Epithelial cell of prostate (primary cell): ENCODE measurements at places on chromosomes 12 and 14.

DNA sequence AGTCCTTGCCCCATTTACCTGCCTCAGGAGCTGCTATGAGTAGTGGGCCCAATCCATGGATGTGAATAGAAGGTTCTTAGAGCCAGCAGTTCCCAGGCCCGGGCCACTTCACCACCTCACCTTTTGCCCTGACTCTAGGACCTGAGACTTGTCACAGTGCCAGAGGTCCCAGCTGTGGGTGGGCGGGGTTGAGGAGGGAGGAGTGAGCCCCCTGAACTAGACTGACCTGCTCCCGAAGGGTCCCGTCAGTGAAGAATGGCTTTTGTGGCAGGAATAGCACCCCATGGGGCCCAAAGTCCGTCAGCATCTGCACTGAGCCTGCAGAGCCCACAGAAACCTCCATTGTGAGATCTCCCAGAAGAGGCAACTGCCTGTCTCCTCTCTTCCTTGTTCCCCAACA lies 12.9 kb downstream of the ABCD4 start:
- DNase-seq: no peak

GRCh38 chr12:66188584-66189485 lies at the start of gene IRAK3:
TSS of gene IRAK3 (plus strand) at chr12:66189214. CDS start at chr12:66189300, 86 bp downstream.
- no peak for DNase-seq

DNA sequence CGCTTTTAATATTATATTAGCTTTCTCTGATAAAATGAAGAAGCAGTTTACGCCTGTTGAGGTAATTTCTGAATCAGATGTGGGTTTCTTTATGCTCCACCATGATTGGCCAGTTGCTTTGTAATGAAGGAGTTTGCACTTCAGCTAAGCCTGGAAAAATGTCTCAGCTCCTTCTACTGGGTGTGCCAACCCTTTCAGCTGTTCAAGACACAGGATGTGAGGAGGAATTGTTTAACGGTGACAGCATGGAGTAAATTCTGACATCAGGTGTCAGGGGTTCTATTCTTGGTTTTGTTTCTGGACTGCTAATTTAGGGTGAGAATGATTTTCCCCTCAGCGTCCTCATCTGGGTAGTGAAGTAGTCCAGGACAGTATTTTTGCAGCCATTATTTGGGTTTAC lies 43.5 kb downstream of the FLRT2 start:
- no peak for DNase-seq

DNA sequence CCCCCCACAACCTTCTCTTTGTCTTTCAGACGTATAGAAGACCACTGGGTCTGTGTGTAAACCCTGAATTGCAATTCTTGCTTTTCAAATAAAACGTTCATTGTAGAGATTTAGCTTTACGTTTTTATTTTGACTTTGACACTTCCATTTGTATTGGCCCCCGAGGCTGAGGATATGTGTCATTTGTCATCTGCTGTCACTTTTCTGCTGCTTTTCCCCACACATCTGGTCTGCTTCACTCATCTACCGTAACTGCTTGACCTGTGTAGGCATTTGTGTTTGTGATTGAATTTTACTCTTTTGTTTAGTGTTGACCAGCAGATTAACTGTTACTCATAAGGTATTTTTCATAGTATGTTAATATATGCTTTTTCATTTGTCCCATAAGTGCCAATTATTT lies 157.2 kb upstream of the SYT10 start:
- DNase-seq: no peak

DNA sequence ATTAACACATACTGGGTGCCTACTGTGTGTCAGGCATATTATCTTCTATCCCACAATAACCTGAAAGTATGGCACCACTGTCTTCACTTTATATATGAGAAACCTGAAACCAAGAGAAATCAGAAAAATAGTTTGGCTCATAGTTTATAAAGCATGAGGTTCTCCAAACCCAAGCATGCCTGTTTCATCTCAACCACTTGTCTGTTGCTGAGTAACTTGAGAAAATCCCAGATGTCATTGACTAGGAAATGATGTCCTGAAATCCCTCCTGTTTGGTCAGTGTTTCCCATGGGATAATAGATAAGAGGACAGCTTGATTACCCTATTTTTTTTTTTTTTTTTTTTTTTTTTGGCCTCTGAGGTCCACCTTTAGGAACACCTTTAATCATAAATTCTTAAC lies 2.6 kb upstream of the IFNG-AS1 start:
- no peak for DNase-seq

GRCh38 chr12:104137001-104137901 lies 759 bp downstream of the NFYB start:
- DNase-seq: no peak

- DNase-seq: no peak
These were observed 16.6 kb downstream of the SMUG1 start for GRCh38 chr12:54172168-54172567.

DNA sequence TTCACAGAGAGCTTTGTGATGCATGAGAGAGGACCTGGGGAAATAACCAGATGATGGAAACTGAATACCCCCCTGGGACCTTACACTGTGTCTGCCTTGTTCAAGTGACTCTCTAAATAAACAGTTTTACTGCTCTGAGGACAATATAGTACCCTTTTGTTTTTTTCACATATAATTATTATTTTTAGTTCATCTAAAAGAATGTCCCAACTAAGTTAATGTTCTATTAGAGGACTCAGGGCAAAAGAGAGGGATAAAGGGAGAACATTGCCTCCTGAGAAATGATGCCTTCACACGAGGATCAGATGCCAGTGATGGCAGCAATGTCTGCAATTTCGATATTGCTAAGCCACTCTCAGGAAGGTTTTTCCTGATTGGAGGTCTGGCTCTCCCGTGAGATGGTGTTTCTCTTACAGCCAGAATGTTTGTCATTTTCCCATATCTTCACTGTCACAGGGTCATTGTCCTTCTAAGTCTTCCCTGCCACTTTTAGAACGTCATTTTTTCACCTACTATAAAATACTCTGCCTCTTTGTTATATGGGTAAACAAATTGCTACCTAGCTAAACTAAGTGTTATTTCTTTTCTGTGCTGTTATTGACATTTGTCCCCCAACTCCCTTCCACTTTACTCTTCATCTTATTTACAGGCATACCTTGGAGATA lies 201.6 kb downstream of the RAD51B start:
- DNase-seq: no peak

- DNase-seq: peak; percentile 92
These were observed 143.1 kb upstream of the MYL2 start for GRCh38 chr12:111063295-111064026.

GRCh38 chr12:122308811-122309210 lies 42.5 kb upstream of the VPS33A start:
- no peak for DNase-seq

- no peak for DNase-seq
These were observed 75.9 kb upstream of the FBRSL1 start for GRCh38 chr12:132413931-132414588.

DNA sequence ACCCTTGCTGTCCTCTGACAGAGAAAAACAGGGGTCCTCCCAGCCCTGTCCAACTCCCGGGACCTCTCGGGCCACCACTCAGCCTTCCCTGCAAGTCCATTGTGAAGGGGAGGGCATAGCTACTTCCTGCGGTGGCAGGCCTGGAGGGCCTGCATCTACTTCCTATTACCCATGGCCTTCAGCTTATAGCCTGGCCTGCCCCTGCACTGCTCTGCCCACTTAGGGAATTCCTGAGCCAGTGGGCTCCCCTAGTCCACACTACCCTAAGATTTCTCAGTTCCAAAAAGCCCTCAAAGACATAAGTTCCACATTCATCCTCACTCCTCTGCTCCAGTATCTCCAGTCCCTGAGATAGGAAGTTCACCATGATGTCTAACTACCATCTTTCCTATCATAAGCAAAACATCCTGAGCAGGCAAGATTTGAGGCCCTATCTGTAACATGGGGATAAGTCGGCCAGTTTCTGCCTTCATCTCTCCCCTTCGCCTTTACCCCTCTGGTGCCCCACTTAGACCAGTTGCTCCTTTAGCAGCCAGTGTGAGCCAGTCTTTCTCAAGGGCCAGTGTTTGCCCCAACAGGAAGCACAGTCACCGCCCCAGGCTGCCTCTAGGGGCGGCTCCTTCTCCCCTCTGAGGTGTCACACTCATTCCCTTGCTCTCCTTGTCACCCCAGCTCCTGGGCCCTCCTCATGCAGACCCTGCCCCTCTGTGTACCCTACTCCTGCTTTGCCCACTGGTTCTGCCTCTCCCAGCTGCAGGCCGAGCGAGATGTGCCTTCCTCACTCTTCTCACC lies 10.9 kb downstream of the HDAC7 start:
- no peak for DNase-seq

DNA sequence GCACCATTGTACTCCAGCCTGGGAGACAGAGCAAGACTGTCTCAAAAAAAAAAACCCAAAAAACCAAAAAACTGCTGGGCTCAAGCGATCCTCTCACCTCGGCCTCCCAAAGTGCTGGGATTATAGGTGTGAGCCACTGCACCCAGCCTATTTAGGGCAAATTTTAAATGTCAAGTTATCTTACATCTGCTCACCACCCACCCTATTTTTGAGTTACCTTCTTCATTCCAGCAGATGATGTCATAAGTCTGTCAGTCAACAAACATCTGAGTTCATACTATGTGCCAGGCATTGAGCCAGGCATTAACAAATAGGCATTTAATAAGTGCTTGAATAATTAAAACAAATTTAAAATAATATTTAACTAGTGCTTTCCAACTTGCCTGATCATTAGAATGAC lies 21.5 kb downstream of the BATF start:
- DNase-seq: no peak

DNA sequence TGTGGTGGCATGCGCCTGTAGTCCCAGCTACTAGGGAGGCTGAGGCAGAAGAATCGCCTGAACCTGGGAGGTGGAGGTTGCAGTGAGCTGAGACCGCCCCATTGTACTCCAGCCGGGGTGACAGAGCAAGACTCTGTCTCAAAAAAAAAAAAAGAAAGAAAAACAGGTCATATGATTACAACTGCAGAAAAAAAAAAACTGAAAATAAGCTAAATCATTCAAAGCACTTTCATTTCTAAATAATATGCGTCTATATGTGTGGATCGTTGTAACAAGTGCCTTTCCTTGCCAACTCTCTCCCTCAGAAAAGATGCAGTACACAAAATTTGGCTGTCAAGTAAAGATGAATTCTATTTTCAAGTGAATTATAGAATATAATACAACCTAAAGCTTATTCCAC lies 42.4 kb downstream of the ATXN2 start:
- DNase-seq: no peak

GRCh38 chr14:61797309-61797708 lies 35.1 kb downstream of the SNAPC1 start:
- DNase-seq: no peak

- DNase-seq: no peak
These were observed 14.9 kb downstream of the LEMD3 start for GRCh38 chr12:65184176-65184857.

- no peak for DNase-seq
These were observed 16.8 kb upstream of the EIF5 start for GRCh38 chr14:103317251-103317650.
